Adrenal gland (tissue), 19 donors: ENCODE measurements at places on chromosomes 6 and 20. TPM values are rescaled to one million over a fixed set of nuclear protein-coding genes. Genes with fewer than 3 reads are reported as not detected.

GRCh38 chr20:50303573-50304500 is 113.2 kb downstream of the CEBPB start:
- peak; percentile 86 for DNase-seq

DNA sequence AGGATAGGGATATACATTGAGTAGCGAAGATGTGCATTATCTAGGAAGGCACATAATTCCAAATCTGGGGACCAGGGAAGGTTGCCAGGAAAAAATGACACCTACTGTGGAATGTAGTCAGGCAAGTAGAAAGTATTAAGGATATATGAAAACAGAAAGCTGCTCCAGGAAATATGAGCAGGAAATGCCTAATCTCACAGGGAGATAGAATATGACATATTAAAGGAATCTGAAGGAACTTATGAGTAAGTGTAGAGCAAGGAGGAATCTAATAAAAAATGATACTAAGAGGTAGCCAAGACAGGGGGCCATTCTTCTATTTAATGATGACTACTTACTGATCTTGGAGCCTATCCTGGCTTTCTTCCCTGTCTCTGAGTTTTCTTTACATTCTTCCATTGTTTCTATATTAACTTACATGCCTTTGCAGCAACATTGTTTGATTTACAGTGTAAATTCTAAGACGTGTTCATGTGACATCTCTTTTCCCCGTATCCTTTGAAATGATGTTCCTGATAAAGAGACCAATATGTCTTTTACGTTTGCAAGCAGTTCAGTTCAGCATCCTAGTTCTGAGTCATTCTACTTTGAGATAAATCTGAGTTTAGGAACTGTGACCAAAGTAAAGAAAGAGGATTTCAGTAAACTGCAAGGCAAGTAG is 58.6 kb downstream of the TINAG start:
- no peak for DNase-seq

DNA sequence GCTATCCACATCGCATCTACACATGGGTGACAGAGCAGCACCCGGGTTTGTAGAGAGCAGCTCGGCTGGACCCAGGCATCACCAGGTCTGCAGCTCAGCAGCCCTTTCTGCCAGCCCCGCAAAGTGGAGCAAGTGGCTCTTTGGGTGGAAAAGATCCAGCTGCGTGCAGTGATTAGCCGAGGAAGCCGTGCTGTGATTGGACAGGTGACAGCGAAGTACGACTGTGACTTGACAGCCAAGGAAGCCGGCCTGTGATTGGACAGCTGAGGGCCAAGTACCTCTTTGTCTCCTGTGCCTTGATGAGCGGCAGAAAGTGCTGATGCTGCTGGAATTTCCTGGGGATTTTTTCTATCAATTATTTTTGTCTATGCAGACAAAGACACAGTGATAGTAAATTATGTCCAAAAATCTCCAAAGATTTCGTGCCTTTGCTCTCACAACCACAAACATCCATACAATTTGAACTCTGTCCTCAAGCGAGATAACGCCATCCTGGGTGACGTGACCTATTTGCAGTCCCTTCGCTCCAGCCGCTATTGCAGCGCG is 62.3 kb upstream of the GPR31 start:
- no peak for DNase-seq

Gene OXT
- 20.5 TPM for polyA plus RNA-seq

Gene COL19A1
- 0.32 TPM for polyA plus RNA-seq

Gene BPIFB2
- polyA plus RNA-seq: not detected

Gene PDE7B
- 1.3 TPM for polyA plus RNA-seq
